CD4-positive, alpha-beta T cell treated with Interleukin-1 beta for 1 hour (primary cell): ENCODE measurements at places on chromosomes 11 and 22.

- no peak for DNase-seq
Measured at GRCh38 chr11:70834277-70834940, 418.0 kb downstream of the SHANK2 start.

GRCh38 chr11:103898065-103898464 is 138.4 kb upstream of the DDI1 start:
- no peak for DNase-seq

DNA sequence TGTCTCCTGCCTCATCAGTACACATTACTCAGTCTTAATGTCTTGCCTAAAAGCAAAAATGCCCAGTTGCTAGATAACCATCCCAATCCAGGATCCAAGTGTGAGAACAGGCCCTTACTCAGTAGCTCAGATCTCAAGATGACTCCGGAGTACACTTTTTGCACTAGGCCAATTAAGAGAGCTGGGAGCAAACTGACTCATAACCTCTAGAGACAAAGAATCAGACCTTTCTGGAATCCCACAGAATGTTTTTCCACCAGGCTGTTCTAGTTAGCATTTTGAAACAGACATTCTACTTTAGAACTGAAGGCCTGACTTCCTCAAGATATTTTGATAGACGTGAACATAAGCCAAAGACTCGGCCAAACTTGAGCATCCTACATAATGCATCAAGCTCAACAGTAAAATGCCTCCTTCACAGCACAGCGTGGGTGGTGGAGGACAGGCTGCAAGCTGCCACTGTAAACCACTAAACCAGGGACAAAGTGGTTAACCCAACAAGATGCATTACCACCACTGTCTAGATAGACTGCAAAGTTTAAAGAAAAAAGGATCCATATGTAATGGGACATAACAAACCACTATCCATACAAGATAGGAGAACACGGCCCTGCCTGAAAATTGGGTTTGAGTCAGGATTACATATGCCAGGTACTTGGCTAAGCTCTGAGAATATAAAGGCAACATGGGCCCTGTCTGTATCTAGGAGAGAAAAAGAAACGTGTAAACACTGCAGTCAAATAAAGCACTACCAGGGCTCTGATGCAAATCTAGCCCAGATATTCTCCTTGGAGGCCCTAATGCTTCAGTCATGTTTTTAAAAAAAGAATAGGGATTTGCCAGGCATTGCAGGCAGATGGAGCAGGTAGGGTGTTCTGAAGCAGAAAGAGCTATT is 48.3 kb downstream of the MYH9 start:
- no peak for DNase-seq

DNA sequence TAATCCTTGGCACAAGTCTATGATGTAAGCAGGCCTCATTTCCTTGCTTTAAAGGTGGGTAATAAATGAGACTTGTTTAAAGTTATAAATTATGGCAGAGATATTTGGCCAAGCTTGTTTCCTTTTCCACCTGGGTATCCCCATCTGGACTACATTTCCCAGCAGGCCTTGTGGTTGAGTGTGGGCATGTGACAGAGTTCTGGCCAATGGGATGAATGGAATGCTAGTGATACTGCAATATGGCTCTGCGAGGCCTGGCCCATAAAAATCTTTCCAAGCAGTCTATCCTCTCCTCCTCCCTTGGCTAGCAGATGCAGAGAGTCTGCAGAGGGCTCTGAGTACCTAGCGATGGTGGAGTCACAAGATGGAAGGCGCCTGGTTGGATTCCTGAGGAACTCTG is 102.5 kb downstream of the TIMP3 start:
- DNase-seq, result no peak

- DNase-seq, result no peak
Measured at GRCh38 chr22:46072981-46073682, 77.2 kb upstream of the PPARA start.

GRCh38 chr22:17167486-17167885 is 8.4 kb upstream of the HDHD5 start:
- no peak for DNase-seq
